ENCODE measurements at places on chromosomes 16 and 17. TPM values are rescaled to one million over a fixed set of nuclear protein-coding genes. Genes with fewer than 3 reads are reported as not detected.

GAS2L2 gene
- total RNA-seq, result not detected

NPIPA2 gene
- total RNA-seq, result 0.43 TPM

TMIGD1 gene
- not detected for total RNA-seq

GRCh38 chr17:78618264-78619066, 41.3 kb upstream of the DNAH17 start:
- no peak for DNase-seq

DNA sequence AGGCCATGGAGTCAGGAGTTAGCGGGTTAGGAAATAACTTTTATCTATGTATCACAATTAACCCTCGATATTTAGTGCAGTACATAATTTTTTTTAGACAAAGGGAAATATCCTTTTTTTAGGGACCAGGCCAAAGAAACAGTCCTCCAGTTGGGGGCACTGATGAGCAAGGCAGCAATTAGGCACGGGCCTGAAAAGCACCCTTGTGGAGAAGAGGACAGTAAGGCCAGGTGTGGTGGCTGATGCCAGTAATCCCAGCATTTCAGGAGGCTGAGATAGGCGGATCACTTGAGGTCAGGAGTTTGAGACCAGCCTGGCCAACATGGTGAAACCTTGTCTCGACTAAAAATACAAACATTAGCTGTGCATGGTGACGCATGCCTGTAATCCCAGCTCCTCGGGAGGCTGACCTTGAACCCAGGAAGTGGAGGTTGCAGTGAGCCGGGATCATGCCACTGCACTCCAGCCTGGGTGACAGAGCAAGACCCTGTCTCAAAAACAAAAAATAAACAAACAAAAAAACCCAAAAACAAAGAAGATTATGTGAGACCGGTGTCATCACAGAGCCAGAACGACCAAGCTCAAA, 158.3 kb upstream of the NOL11 start:
- no peak for DNase-seq

GRCh38 chr17:30041551-30041950, 75.1 kb upstream of the NSRP1 start:
- DNase-seq, result no peak

Data from fibroblast of villous mesenchyme (primary cell).